ENCODE measurements at places on chromosomes 3 and 15.

DNA sequence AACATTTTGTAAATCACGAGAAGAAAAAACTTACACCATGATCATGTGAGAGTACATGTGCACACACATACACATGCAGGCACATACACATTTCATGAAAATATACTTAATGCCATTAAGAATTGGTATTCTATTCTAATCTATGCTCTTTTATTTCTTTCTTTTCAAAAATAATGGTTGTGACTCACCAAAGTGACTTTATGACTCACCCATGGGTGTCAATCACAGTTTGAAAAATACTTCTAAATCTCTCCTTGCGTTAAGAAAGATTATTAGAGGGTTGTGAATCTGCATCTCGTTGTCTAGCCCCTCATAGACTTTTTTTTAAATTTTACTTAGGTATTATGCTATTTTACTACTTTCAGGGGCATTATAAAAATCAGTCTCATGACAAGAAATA, 254.2 kb downstream of the TUSC7 start:
- peak; percentile 10 for DNase-seq

GRCh38 chr3:134956844-134957243, 161.8 kb downstream of the EPHB1 start:
- no peak for DNase-seq

GRCh38 chr3:157912514-157913451, 193.4 kb downstream of the SHOX2 start:
- DNase-seq = no peak

GRCh38 chr3:49714728-49715550, 4.5 kb downstream of the AMIGO3 start:
- DNase-seq = no peak

DNA sequence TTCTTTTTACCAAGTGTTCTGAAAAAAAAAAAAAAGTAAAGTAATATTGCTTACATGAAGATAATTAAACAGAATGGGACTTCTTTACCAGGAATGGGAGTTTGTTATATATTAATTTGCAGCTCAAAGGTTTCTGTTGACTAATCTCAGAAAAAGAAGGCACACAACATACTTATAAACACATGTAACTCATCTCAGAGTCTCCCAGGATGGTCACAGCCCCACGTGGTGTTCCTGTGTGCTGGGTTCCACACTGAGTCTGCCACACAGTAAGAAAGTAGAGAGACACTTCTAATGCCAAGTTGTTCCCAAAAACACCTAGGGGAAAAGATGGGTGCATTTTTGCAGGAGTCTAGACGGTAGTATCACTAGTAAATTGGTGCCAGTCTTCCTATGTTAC, 116.7 kb upstream of the ICE2 start:
- DNase-seq = no peak

DNA sequence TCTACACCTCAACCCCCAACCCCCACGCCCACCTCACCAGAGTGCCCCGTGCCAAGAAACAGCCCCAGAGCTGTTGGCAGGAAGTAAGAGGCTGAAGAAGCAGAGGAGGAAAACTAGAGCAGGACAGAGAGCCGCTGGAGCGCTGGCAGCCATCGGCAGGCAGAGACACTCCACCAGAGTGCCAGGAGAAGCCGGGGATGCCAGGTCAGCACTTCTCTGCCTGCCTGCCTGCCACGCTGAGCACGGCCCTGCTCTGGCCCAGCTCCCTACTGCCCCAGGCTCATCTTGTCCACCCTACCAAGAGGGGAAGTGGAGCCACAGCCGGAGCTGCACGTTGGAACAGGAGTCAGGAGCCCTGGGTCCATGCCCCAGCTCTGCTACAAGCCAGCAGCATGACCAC, 29.7 kb downstream of the CACNA2D2 start:
- DNase-seq = no peak

- no peak for DNase-seq
These were observed 23.1 kb downstream of the SQOR start for GRCh38 chr15:45657764-45658545.

DNA sequence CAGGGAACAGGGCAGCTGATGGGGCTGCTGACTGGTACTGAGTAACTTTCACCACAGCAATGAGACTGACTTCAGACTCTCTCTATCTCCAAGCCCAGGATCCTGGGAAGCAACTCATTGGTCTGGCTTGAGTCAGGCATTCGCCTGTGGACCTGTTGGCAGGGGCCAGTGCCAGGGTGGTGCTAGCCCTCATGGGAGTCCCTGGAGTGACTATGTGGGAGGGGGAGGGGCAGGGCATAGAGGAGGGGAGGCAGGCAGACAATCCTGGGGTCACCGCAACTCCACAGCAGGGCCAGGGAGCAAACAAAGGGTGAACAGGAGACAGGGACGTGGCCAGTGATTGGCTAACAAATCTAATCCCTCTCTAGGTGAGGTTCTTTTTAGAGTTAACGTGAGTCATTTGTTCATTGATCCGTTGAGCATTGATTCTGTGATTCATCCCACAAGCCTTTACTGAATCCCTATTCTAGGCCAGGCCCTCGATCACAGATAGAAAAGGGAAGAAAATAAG, 71.8 kb downstream of the CEMIP start:
- DNase-seq = peak; percentile 59

DNA sequence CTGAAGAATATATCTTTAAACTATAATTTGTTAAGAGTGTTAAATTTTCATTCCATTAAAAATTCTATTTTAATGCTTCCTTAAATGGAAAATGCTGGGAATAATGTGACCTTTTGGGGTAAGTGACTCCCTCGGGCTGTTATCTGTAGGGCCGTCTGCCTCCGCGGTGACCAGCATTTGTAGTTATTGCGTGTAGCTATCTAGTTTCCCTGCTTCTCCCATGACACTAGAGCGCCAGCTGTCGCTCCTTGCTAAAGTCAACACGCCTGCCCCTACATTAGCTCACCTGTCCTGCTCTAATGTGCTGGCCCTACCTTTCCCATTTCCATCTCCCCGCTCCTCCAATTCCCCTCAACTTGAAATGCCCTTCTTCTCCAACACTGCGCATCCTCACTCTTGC, 12.4 kb upstream of the CHRM5 start:
- no peak for DNase-seq
